Astrocyte (in vitro differentiated cells and primary cell): ENCODE measurements at places on chromosomes 11 and 22.

- DNase-seq: no peak
Measured at GRCh38 chr11:86795511-86795910, 4.8 kb upstream of the PRSS23 start.

- no peak for DNase-seq
Measured at GRCh38 chr22:19553201-19553600, 29.0 kb upstream of the CLDN5 start.

DNA sequence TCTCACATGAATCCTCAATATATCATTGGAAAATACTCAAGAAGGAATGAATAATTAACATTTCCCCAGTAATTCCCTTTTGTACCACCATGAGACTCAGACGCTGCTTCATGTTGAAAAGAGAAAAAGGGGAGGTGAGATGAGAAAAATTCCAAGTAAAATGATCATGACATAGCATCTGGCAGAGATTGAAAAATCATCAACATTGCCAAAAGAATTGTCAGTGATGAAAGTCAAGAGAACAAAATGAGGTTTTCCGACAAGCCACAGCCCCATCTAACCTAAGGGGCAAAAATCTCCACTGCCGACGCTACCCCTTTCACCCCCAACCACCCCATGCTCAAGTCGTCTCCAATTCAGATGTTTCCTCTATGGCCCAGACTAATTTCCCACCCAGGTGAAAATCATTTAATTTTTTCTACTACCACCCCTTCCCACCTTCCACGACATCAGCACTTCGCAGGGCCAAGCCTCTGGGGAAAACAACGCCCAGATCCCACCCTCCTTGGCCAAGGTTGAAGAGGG, 1.2 kb downstream of the RAB6A start:
- no peak for DNase-seq

GRCh38 chr22:22773427-22773826, 114.2 kb upstream of the IGLL5 start:
- DNase-seq: no peak

DNA sequence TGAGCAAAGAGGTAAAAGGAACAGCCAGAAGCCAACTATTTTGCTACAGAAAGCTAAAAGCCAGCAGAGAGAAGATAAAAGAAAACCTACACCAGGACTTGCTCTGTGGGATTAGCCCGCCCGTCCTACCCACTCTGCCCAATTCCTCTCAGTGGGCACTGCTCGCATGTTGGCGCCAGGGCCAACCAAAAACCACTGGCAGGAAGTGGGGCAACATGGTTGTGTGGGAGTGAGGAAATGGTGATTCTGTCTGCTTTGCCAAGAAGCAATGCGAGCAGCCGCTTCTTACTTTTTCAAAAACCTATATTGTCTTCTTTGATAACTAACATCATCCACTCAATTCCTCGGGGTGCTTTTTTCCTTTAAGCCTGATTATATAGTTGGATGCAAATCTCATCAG, 14.2 kb upstream of the APOA1 start:
- DNase-seq: no peak

DNA sequence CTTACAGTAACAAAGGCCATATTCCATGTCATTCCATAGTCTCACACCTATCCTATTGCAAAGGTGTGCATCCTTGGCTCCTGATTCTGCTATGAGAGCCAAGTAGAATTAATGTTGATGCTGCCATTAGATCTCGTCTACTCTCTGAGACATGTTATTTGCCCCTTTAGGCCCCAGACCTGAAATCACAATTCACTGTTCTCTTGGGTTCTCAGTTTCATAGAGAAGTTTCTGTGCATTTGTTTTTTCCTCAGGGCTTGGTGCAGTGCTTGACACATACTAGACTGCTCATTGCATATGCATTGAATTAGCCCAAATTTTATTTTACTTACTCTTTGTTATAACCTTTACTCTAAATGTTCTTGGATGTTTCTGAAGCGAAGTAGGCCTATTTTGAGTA, 265.7 kb downstream of the JRKL start:
- DNase-seq: no peak

DNA sequence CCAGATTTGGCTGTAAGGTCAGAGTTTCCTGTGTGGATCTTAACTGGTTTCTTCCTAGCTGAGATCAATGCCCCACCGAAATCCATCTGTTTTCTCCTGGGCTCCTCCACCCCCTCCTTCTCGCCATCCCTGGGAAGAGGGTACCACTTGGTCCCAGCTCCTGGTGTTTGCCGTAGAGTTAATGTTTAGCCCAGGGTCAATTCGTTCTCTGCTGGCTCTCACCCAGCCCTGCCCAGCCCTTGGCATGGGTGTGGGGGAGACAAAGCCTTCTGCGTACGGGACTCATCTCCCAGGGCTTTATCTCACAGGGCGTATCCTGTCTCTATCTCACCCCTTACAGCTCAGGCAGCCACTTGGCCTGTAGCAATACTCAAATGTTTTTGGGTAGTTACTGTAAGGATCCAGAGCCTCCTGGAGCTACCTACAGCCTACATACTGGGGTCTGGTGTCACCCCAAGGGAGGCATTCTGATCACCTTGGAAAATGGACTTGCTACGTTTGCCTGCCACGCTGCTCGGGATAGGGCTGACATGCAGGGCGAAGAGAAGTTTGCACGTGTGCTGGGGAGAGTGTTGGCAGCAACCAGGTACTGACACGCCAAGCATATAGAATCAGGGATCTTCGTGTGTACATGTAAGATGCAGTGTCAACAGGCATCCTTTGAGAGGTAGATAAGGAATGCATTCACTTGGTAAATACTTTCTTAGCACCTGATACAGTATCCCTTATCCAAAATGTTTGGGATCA, 66.1 kb downstream of the SCN3B start:
- no peak for DNase-seq

GRCh38 chr22:38505541-38506117, 482 bp downstream of the DDX17 start:
- DNase-seq: peak; percentile 39

DNA sequence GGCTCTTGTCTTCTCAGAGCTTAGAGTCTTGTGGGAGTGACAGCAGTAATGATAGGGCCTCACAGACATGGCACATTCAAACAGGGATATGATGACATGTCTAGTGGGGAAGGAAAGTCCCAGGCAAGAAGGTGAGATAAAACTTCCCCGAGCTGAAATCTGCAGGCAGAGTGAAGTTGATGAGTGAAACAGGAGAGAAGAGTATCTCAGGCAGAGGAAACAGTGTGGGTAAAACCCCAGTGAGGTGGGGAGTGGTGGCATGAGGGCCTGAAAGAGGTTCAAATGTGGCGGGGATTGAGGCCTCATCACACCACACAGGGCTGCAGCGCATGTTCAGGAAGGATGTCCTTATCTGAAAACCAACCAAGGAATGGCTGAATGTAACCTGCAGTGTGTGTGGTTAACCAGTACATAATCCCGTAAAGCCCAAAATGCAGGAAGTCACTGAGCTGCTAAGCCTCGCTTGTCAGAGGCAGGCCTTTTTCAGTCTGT, 153.8 kb upstream of the E2F8 start:
- DNase-seq: no peak

DNA sequence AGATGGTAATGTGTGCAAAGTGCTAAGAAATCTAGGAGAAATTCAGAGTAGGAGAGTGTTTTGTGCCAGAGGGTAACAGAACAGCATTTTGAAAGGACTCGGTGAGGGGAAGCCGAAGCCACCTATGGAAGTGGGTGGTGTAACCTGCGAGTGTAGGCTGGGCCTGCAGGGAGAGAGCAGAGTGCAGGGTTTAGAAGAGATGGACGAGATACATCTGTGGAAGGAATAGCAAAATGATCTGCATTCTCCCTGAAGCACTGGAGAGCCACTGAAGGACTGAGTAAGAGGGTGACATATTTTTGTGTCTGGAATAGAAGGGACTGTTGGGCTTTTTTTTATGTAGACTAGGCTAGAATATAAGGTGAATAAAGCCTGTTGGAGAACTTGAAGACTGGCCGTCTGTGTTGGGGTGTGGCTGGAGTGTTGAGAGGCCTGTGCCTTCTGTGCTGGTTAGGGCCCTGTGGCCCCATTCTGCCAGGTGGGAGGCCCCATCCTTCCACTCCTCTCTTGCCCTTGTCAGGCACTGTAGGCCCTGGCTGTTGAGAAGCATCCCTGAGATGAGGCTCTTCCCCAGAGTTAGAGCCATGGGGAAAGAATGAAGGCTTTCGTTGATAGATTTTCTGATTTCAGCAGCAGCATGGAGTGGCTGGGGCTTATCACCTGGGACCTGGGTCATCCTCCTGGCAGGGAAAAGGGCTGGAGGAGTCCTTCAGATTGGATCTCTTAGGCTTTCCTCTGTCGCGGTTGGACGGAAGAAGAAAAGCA, 102.2 kb downstream of the ZBTB16 start:
- DNase-seq: no peak

GRCh38 chr11:36196411-36196998, 92.7 kb downstream of the COMMD9 start:
- no peak for DNase-seq

GRCh38 chr11:134521452-134522289, 109.6 kb upstream of the B3GAT1 start:
- DNase-seq: no peak
